ENCODE measurements at places on chromosomes 2 and 18.

- DNase-seq, result no peak
Measured at GRCh38 chr2:128524183-128524582, 205.5 kb upstream of the HS6ST1 start.

DNA sequence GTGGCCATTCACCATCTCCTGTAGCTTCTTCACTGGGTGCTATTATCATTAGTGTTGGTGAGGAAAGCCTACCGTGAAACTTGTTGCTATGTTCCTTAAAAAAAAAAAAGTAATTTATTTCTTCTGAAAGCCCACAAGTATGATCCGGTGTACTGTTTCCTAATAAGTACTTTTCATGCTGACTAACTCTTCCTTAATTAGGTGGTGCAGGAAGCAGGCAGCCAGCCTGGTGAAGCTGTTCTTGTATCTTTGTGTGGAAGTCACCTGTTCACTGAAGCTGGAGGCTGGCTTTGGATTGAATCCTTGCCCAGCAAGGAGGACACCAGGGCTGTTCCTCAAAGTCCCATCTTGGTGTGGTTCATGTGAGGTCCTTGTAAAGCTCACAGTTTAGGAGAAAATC lies 321.7 kb upstream of the THSD7B start:
- DNase-seq, result no peak

DNA sequence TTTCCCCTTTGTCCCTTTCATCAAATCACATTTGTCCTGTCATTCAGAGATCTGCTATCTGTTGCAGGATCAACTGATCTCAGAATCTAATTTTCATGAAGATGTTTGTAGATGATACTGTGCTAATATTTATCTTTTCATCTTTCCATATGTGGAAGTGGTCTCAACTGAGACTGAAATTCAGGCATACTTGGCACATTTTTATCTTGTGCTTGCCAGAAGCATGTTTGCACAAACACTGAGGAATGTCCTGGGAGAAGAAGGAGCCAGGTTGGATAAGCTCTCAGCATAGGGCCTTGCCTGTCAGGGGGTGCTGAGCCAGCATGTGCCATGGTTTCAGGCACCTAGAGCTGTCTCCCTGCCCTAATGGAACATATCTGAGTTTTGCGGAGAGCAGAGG lies 24.5 kb upstream of the MMADHC start:
- no peak for DNase-seq

DNA sequence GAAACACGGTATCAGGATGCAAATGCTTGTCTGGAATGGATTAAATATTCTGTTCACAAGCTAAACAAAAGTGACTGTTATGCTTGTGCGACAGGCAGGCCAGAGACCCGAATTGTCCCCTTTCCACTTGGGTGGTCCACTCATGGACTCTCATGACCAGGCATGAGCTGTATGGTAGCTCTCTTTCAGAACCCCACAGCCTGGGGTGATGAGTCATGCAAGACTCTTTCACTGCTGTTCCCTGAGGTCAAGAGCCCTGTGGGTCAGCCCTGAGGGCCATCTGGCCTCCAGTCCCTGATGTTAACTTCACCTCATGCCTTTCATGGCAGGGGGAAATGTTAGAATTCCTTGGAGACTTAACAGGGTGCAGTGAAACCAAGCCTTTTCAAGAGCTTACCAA lies 13.7 kb upstream of the SAP130 start:
- DNase-seq, result no peak

DNA sequence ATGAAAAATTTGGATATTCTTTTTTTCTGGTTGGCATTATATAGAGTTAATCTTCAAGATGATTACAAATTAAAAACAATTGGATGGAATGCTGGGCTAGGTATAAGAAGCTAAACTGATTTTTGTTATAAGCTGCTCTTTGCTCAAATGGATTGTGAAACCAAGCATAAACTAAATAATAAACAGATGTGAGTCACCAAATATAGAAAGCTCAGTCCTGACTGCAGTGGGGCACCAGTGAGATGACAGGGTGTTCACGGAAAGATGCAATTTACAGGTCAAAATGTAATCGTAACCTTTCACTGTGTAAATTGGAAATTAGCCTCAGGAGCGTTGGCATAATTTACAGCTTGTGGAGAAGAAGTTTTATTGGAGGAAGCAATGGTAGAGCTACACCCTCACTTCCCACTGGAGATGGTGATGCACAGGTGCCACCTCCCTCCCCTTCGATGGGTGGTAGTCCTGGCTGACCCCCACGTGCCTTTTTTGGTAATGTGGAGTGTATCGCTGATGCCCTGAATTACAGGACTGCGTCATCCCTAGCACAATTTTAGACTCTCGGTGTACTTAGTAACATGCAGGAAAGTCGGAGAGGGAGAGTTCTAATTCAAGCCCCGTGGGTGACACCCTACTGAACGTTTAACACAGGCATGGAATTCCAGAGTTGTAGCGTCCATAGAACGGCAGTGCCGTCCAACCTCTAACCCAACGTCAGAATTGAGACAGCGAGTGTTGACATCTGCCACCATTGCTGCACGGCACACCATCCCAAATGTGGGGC lies 73.9 kb upstream of the NFATC1 start:
- DNase-seq, result no peak

DNA sequence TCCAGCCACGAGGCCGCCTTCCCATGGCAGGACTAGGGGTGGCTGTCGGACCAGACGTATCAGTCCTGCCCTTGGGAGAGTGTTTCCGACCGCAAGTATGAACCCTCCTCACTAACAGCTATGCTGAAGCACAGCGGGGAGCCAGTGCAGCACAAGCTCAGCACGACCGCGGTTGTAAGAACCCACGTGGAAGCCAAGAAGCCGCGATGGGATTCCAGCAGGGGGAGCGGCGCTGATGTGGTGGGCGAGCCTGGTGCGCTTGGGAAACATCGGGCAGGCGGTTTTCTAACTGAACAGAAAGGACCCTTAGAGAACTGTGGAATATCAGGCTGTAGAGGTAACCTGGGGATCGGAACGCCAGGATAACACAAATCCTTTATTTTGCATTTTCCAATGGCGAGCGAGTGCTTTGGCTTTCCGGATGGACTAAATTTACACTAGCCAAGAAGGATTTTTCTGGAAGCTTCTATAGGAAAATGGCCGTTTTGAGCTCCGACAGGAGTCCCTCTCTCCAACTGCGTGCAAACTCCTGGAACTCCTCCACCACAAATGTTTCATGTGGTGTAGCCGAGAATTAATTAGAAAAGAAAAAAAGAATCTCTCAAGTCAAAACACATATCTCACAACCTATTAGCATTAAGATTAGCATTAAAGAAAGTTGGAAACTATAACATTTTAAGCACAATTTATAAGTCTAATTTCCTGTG lies 132.0 kb upstream of the MYCN start:
- no peak for DNase-seq

GRCh38 chr18:60247103-60247502 lies 125.5 kb downstream of the MC4R start:
- no peak for DNase-seq

DNA sequence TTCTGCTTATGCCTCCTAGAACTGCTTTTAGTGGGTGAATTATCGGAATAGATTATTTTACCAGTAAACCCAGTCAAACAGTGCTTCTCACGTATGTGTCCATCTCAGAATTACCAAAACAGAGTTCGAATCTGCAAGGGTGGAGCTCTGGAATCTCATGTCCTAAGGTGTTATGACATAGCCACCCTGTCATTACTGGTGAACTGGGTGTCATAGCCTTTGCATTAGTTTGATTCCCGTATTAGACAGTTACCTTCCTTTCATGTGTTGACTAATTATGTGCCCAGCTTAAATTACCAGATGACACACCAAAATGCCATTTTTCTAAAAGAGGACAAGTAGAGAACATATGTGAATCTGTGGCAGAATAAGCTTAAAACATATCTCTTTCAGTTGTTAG lies 15.2 kb upstream of the KCNJ13 start:
- DNase-seq, result no peak

- DNase-seq, result no peak
Measured at GRCh38 chr18:48550101-48550729, 11.4 kb downstream of the CTIF start.

- DNase-seq, result no peak
Measured at GRCh38 chr2:234399451-234400246, 97.2 kb downstream of the ARL4C start.

- no peak for DNase-seq
Measured at GRCh38 chr2:105787376-105788318, 42.9 kb downstream of the NCK2 start.

- DNase-seq, result no peak
Measured at GRCh38 chr18:13720123-13720522, 6.2 kb downstream of the FAM210A start.

DNA sequence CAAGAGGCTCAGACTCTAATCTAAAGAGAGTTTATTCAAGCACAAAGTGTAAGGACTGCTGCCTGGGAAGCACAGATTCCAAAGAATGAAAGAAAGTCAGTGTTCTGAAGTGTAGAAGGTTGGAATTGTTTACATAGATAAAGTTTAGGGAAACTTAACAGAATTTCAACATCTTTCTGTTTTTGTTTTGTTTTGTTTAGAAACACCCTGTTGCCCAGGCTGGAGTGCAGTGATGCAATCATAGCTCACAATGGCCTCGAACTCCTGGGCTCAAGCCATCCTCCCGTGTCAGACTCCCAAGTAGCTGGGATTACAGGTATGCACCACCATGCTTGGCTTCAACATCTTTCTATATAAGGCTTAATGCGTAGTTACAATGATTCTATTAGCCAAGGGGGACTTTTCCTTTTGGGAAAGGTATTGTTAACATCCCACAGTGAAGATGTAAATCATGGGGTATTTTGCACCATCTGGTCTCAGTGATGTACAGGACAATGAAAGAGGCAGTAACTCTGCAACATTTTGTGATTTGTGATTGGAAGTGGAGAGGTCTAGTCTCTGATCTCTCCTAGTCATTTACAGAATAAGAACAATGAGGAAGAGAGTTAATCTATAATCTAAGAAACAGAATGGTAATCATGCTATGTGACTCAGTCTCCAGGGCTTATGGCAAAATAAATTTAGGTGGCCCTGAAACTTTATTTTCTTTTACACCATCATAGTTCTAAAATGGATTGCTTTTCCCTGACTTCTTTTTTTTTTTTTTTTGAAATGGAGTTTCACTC lies 45.6 kb upstream of the MSH6 start:
- no peak for DNase-seq

DNA sequence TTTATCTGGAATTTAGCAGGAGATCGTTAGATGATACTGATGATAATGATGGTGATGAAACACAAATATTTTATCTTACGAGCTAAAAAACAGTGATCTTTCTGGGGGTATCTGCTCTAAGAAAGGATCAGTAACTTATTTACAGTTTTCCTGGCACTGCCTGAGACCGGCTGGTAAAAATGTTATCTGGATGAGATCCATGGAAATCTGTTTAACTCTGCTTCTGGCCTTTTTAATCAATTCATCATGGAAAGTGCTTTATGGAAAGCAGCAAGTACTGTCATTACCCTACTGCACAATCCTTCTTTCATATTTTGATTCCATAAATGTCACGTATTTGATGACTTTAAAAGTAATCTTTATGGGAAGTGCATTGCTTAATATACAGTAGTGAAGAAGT lies 612.7 kb upstream of the GCFC2 start:
- DNase-seq, result no peak

DNA sequence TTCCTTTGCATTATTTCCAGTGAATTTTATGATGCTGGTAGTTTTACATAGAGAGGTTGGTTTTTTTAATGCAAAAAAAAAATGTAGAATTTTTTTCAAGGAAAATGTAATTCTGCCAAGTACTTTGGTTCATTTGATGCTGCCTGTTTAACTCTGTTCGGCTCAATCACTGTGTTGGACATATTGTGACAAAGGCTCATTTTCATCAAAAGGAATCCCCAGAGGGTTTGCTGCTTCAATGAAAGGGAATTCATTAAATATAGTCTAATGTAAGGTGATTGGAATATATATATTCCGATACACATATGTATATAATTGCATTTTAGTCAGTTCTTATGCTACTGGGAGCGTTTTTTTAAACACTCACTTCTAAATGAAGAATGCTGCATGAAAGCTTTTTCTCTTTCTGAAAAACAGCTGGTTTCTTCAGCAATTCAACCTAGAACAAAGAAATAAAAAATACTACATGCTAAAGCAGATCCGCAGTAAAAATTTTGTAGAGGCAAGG lies 314.6 kb upstream of the VWC2L start:
- no peak for DNase-seq

GRCh38 chr2:66534461-66534860 lies 99.5 kb downstream of the MEIS1 start:
- no peak for DNase-seq

GRCh38 chr2:44120428-44120827 lies 48.2 kb upstream of the PPM1B start:
- no peak for DNase-seq

- DNase-seq, result no peak
Measured at GRCh38 chr2:137123226-137123625, 357.9 kb downstream of the THSD7B start.

GRCh38 chr2:180006231-180006630 lies 866 bp downstream of the CWC22 start:
- DNase-seq, result no peak

GRCh38 chr2:108492364-108492763 lies 41.9 kb upstream of the LIMS1 start:
- no peak for DNase-seq

GRCh38 chr2:19114754-19115231 lies 243.6 kb downstream of the OSR1 start:
- DNase-seq, result no peak

GRCh38 chr18:64311859-64312258 lies 163.0 kb upstream of the LINC00305 start:
- no peak for DNase-seq

- DNase-seq, result no peak
Measured at GRCh38 chr2:30807249-30807648, at the start of gene CAPN13. Gene CAPN13, minus strand, starts transcription at chr2:30807446. Its CDS starts 20,121 bp downstream, at chr2:30787325.

- DNase-seq, result no peak
Measured at GRCh38 chr2:192288295-192288694, 93.6 kb upstream of the TMEFF2 start.

DNA sequence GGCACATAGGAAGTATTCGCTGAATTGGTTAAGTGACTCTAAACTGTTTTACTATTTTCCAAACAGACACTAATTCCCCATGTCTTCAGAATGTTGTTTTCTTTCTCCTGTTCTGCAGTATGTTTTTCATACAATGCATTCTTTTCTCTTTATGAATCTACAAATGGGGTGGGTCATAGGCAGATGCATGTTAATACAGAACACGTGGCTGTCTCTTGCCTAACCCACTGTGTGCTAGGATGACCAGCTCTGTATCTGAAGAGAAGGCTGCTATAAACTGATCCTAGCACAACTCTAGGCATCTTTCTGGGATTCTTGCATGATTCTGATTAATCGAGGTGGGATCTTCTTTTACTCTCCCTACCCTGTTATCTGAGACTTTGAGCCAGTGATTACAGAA lies 826.0 kb downstream of the PLCL1 start:
- DNase-seq, result no peak
